ENCODE measurements at places on chromosomes 11 and 22.
A peak's percentile ranks its signal among the peaks of the same experiment; 100 is the strongest.

GRCh38 chr11:45092404-45092785 is 54.0 kb upstream of the PRDM11 start:
- no peak for DNase-seq

DNA sequence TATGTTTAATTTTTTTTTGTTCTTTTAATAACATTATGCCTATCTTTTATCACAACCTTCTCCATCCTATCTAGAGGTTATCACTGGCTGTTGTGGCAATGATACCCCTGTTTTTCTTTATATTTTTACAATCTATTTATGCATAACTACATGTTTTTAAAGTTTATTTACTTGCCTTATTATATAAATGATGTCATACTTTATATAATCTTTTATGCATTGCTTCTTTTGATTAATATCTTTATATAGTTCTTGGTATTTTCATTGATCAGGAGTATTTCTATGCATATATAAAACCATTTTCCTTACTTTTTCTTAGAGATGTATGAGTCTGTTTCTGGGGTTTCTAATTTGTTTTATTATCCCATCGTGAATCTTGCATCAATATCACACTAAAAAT is 719.8 kb upstream of the RAG2 start:
- no peak for DNase-seq

- DNase-seq = no peak
Observed at GRCh38 chr11:130527636-130528297, 79.3 kb downstream of the ADAMTS15 start.

- no peak for DNase-seq
Observed at GRCh38 chr11:115778928-115779650, 274.9 kb upstream of the CADM1 start.

GRCh38 chr11:3799143-3799542 is 1.8 kb upstream of the NUP98 start:
- DNase-seq = no peak

DNA sequence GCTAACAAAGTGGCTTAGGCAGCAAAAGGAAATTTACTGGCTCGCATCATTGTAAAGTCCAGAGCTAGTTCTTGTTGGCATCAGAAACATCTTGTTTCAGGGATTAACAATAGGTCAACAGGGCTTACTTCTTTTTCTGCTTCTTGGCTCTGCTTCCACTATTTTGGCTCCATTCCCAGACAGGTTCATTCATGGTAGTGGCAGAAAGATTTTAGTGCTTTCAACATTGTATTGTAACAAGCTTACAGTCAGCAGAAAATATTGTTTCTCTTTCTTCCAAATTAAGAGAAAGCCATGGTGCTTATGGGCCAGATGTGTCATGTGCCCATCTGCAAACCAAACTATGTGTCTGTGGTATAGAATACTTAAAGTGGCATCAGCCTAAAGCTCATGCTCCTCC is 315.6 kb downstream of the RAB38 start:
- DNase-seq = no peak

DNA sequence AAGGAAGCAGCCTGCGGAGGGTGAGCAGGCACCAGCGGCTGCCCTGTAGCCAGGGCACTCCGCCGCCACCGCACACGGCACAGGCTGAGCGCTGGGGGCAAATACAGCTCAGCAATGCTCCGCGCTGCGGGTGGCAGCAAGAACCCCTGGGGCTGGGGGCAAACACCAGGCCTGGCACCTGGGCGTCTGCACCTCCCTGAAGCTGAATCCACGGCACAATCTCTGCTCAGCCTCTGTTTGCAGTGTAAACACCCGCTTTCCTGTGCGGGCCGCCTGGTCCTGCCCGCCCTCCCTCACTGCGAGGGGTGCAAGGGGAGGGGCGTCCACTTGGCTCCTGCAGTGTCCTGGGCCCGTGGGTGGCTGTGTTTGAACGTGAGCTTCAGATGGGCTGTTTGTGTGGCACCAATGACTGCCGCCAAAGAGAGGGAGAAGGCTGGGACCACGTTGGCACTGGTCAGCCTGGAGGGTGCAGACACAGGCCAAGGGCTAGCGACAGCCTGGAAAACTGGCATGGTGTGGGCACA is 14.8 kb upstream of the MPPED1 start:
- no peak for DNase-seq

- no peak for DNase-seq
Observed at GRCh38 chr11:34271727-34272126, 86.1 kb downstream of the ABTB2 start.

GRCh38 chr11:24859801-24860300 is 363.0 kb downstream of the LUZP2 start:
- no peak for DNase-seq

DNA sequence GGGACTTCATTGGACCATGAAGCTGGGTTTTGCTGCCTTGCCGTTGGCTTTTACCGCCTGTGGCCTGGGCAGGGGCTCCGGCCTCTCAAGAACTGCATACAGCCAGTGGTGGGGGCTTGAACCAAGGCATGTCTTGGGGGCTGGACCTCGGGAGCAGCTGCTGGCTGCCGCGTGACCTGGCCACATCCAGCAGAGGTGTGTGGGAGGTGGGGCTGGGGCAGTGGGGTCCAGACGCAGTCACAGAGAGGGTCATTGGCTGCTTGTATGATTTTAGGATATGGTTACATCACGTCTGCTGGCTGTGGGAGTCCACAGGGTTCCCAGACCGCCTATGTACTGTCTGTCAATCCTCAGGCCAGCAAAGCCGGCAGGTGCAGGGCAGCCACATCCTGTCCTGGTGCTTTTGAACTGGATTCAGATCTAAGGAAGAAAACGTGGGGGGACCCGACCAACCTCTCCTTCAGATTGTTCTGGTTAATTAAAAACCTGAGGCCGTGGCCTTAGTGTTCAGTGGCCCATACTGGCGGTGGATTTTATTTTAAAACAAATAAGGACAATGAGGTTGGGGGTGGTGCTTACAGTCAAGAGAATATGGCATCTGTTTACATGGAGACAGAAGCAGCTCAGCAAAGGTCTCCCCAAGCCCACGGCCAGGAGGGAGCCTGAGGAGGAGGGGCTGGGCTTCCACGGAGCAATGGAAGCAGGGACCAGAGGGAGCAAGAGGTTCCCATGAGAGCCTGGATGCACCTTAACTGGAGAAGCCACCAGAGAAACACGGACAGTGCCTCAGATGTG is 426.0 kb downstream of the TBC1D22A start:
- no peak for DNase-seq

- no peak for DNase-seq
Observed at GRCh38 chr11:103633068-103633788, 403.2 kb upstream of the DDI1 start.

GRCh38 chr11:132590986-132591385 is 941.3 kb downstream of the OPCML start:
- no peak for DNase-seq

DNA sequence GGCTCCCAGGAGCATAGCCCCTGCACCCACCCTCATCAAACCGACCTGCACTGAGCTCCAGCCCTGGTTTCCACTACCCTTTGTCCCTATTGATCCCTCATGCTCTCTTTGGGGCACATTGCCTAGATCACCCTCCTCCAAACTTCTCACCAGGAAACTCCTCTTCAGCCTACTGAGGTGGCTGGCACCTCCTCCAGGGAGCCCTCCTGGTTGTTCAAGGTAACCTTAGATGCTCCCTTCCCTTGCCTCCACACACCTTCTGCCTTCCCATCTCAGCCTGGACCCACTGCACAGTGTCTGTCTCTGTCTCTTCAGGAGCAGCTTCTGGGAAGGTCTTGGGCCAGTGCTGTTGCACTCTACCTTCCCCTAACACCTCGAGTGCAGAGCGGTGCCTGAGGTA is 15.8 kb upstream of the WNT7B start:
- no peak for DNase-seq

DNA sequence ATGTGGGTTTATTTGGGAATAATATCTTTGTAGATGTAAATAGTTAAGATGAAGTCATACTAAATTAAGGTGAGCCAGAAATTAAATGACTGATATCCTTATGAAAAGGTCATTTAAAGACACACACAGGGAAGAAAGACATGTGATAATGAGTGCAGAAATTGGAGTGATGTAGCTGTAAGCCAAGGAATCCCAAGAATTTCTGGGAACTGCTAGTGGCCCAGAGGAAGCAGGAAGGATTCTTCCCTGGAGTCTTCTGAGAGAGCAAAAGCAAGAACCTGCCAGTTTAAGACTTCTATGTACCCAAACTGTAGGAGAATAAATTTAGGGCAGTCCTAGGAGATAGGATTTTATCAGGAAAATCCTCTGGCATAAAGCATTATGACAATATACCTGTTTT is 66.9 kb downstream of the LRRC4C start:
- no peak for DNase-seq

DNA sequence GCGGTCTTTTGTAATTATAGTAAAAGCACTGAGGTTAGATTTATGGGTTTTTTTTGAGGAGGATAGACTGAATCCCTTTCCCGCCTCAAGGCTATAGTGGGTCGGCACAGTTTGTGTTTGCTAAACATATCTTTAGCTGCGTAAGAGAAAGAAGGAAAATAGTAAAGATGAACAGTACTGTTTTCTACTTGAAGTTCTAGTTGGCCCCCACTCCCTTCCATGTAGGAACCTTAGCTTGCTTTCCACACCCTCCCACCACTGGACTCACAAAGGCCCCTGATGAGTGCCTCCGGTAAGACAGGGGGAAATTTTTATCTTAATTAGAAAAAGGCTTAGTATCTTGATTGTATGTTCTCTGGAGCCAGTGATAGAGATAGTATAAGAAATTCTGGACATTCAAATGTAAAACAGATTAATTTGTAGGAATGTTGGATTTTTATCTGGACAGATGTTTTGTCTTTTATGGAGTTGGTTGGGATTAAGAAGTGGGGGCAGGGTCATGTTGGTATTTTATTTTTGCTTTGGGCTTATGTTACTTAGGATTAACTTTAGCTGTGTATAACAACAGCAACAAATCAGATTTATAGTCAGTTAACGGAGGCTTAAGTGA is 49.4 kb downstream of the PTPRJ start:
- no peak for DNase-seq

GRCh38 chr11:15912825-15913224 is 443.5 kb downstream of the SOX6 start:
- no peak for DNase-seq

DNA sequence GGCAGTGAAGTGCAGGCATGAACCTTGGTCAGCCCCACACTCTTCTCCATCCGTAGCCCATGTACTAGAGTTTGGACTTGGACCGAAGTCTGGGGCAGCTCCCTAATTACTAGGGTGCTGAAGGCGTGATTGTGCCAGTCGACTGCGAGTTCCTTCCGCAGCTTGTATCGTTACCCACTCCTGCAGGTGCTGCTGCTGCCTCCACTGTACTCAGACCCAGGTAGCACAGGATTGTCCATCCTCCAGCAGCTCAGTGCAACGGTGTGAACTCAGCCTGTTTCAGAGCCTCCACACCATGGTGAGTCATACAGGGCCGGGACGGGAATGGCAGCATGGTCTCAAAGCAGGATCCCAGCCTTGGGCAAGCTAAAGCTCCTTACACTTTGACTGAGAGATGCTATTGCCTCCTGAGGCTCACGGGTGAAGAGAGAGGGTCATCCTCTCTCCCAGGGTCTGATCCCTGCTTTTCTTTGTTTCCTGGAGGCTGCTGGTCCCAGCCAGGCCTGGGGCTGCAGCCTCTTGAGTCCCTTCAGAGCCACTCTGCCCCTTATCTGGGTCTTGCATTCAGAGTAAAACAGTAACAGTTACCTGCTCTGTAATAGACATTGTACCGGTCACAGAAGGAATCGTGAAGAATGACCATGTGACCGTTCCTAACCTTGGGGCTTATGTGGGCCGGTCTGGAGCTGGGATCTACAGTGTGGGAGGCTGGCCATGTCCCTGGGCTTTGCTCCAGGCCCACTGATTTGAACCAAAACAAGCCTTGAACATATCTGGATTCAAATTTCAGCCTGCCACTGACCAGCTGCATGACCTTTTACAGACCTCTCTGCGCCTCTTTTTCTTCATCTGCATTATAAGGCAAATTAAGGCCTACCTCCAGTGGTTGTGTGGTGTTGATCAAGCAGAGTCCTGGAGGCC is 1.7 kb downstream of the TKFC start:
- no peak for DNase-seq

DNA sequence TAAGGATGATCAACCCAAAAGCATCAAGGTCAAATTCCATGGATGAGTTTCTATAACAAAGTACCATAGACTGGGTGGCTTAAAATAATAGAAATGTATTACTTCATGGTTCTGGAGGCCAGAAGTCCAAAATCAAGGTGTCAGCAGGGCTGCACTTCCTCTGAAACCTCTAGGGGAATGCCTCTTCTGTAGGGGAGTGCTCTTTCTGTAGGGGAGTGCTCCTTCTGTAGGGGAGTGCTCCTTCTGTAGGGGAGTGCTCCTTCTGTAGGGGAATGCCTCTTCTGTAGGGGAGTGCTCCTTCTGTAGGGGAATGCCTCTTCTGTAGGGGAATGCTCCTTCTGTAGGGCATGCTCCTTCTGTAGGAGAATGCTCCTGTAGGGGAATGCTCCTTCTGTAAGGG is 65.5 kb downstream of the FBLN1 start:
- no peak for DNase-seq

DNA sequence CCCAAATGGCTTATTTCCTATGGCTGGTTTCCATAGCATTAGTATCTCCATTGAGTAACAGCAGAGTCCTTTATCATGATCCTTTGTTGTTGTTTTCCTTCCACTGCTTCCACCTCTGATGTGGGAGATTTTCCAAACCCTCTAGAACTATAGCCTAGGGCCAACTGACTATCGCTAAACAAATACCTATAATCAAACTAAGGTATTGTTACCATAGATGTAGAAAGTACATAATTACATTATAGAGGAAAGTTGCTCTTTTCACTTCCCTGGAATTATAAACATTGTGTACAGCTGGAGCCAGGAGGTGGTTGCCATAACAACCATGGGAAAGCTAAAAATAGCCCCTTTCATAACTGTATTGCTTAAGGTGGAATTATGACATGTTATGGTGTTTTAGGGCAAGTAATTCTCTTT is 47.0 kb upstream of the ALKBH3 start:
- peak; percentile 3 for DNase-seq

DNA sequence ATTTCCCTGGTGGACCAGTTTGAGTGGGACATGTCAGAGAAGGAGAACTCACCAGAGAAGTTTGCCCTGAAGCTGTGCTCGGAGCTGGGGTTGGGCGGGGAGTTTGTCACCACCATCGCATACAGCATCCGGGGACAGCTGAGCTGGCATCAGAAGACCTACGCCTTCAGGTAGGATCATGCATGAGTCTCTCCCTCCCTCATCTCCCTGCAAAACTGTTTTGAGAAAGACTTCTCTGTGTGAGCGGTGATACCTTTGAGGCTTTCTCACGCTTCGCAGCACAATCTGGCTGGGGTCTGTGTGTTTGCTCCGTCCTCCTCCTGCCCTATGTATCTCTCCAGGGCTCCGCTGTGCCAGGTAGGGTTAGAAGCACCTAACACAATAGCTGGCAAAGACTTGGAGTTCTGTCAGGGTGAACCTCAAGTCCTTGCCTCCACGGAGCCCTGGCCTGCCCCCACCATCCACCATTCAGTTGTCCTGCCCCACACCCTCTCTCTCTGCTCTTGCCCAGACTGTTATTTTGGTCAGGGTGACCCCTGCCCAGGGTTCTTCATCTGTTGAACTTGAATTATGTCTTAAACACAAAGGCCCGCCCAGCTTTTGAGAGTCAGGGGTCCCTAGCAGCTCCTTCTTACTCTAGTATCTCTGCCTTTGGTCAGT is 13.4 kb downstream of the DERL3 start:
- no peak for DNase-seq

- DNase-seq = no peak
Observed at GRCh38 chr11:132864811-132865576, 667.3 kb downstream of the OPCML start.

- DNase-seq = no peak
Observed at GRCh38 chr11:128397362-128397761, 190.0 kb downstream of the ETS1 start.
